ENCODE measurements at places on chromosomes 11 and 22.
A peak's percentile ranks its signal among the peaks of the same experiment; 100 is the strongest.

DNA sequence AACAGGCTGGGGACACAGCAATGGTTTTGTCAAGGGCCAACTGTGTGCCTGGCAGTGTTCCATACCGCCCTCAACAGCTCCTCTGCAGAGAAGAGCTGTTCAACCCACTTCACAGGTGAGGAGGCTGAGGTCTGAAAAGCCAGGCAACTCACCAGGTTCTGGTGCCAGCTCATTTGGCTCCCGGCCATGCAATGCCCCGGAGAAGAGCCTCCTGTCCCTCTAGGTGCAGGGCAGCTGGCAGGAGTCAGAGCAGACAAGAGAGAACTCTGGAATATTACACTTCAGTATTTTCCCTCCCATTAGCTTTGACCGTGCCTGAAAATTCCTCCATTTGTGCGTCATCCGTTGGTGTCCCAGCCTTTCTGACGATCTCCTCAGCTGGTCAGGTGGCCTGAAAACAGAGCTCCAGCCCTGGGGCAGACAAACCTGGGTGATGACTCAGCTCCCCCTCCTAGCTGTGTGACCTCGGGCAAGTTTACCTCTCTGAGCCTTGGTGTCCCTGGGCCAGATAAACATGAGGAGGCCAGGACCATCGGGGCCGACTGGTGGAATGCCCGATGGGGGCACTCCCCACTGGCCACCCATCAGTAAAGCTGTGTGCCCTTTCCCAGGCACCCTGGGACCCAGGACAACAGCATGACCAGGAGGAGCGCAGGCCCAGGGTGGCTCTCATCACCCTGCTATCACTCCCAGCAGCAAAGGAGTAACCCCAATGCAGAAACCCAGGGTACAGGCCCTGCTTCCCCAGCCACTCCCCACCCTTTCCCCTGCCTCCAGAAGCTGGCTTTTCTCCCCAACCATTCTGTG lies 9.6 kb upstream of the C1QTNF6 start:
- no peak for DNase-seq

- DNase-seq = no peak
Measured at GRCh38 chr11:85791409-85791990, 19.4 kb downstream of the SYTL2 start.

DNA sequence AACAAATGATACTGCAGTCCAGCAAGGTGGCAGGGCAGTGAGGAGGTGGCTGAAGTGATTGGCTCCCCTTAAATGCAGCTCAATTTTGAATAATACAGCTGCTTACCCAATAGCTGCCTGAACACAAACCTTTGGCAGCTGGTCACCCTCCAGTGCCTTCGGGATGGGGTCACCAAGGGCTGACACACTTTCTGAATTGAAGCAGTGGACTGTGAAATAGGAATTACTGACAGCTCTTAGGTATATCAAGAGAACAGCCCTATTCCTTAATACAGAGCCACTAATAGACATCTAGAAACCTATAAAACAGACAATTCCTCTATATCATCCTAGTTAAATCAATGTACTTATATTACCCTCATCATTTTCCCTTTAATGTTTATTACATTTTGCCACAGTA lies 474.2 kb upstream of the KIRREL3 start:
- no peak for DNase-seq

DNA sequence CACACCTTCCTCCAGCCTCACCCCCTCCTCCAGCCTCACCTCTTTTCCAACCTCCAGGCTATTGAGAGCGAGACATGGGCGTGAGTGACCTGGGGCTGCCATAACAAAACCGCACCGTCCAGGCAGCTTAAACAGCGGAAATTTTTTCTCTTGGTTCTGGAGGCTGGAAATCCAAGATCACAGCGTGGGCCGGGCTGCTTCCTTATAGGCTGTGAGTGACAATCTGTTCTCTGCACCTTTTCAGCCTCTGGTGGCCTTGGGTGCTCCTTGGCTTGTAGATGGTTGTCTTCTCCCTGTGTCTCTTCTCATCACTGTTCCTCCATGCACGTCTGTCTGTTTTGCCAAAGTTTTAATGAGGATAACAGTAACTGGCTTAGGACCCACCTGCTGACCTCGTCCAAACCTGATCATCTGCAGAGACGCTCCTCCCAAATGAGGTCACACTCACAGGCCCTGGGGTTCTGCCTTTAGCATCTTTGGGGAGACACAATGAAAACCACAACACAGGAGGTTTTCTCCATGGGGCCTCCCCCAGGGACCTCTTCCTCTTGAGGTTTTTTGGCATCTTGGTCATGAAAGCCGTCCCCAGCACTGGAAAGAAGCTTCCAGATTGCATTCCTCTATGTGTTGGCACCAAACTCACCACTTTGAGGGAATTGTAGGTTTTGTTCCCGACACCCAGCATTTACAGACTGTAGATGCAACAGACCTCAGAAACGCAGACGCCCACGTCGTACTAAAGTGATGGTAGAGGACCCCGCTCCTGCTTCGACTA lies 878.1 kb downstream of the BRD1 start:
- DNase-seq = no peak

DNA sequence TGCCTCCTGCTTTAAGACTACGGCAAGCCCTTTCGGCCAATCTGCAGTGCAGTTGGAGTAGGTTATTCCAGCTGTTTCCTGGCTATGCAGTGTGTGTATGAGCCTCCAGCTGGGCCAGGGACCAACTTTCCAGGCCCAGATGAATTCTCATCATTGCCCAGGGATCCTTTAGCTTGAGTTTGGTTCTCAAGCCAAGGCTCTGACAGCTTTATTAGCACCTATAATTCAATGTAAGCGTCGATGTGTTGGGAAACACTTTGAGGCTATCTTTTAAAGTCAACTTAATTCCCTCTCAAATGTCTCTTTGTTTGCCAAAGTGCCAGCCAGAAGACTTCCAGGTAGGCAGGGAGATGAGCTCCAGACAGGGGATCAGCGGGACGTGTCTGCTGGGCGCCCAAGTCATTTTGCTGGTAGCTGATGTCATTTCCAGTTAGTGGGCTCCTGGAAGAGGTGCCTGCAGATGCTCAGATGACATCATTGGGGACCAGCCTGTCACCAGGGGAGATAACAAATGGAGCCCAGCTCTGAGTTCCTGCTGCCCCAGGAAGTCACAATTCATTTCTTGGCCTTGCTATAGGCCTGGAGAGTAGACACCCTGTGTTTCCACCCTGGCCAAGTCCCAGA lies 520.4 kb downstream of the SOX6 start:
- DNase-seq = no peak

DNA sequence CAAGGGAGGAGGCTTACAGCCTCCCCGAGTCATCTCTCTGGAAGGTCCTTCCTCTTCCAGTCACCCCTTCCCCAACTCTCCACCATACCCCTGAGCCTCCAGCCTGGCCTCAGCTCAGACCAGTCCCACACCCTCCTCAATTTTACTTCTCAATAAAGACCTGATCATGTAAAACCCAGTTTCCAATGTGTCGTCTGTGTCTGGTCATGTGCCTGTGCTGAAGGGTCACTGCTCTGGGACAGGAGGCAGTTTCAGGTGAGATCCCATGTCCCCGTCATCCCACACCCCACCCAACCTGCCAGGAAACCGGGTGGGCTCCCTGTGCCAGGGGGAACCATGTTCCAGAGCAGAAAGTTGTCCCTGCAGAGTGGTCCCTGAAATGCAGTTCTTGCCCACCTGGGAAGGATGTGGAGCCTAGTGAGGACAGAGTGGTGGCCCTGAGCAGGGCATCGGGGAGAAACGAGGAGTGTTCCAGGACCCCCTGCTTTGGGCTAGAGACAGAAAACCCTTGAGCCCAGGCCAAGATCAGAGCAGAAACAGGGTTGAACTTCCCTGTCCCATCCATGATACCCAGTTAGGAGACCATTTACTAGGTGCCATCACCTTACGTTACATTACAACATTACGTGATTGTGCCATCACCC lies 19.4 kb downstream of the IGLL5 start:
- DNase-seq = no peak

GRCh38 chr22:39960791-39961746 lies 872 bp downstream of the TMA7B start:
- peak; percentile 92 for DNase-seq

DNA sequence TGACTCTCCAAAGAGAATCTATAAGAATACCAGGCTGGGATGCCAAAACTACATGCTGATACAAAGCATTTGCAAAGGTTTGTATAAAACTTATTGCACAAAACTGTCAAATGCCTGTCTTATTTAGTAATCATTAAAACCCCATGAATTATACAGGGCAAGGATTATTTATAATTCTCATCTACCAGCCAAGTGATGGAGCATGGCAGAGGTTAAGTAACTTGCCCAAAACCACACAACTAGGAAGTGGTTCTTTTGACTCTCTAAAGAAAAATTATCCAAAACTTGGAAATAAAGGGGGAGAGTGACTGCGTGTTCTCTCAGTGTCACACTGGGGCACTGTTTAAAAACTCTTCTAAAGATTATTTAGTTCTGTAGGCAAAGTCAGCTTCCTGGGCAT lies 17.4 kb upstream of the CLMP start:
- no peak for DNase-seq

DNA sequence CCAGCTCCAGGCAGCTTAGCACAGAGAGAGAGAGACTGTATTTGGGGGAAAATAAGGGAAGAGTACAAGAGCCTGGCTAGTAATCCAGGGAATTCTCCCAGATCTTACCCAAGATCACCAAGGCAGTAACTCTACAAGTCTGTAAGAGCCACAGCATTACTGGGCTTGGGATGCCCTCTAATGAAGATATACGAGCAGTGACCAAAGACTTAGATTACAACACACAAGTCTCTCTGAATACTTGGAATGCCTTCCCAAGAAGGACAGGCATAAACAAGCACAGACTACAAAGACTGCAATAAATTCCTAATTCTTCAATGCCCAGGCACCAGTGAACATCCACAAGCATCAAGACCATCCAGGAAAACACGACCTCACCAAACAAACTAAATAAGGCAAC lies 17.7 kb downstream of the DNAJC24 start:
- DNase-seq = no peak

GRCh38 chr11:117218133-117218915 lies 13.5 kb downstream of the PCSK7 start:
- DNase-seq = no peak

GRCh38 chr11:130050257-130050656 lies 19.4 kb upstream of the APLP2 start:
- DNase-seq = no peak

GRCh38 chr11:132037467-132037862 lies 667.0 kb downstream of the NTM start:
- DNase-seq = no peak

DNA sequence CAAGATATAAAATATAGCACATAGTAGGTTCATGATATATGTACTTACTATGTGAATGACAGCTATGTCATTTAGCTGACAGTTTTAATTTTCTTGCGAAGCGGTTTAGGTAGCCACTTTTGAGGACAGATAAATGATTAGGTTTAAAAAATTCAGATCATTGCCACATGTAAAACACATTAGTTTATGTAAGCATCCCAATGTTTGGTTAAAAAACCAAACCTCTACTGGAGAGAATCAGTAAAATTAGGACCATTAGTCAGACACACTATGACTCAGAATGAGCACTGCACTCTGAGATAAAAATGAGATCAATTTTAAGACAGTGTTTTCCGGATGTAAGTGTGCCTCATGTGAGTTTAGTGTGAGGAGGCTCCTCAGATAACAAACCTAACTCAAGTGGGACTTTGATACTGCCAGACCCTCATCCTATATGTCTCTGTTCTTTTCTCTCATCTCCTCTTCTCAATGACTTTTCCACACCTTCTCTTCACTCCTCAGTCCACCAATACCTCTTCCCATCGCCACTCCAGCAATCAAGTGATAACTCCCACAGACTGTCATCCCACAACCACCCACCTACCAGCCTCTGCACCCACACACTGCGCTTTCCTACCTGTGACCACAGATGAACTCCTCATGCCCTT lies 6.8 kb upstream of the OR2AT4 start:
- DNase-seq = peak; percentile 96

- DNase-seq = no peak
Measured at GRCh38 chr22:17192186-17192585, 27.0 kb downstream of the ADA2 start.

DNA sequence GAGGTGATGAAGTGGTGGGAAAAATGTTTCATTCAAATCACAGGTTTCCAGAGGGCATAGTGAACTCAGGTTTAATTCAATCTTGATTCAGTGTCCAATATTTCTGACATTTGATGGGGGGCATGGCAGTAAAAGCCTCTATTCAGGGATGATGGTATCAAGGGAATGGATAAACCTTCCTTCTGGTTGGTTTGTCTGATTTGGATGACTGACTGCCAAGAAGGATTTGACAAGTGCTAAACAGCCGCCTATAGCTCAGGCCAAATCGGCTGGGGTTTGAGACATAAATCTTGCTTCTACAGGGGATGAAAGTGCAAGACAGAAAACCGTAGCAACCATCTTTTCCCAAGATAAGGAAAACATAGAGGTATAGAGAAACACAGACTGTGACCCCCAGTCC lies 121.8 kb upstream of the C11orf87 start:
- no peak for DNase-seq

GRCh38 chr11:61679296-61679695 lies 895 bp upstream of the DAGLA start:
- peak; percentile 17 for DNase-seq

DNA sequence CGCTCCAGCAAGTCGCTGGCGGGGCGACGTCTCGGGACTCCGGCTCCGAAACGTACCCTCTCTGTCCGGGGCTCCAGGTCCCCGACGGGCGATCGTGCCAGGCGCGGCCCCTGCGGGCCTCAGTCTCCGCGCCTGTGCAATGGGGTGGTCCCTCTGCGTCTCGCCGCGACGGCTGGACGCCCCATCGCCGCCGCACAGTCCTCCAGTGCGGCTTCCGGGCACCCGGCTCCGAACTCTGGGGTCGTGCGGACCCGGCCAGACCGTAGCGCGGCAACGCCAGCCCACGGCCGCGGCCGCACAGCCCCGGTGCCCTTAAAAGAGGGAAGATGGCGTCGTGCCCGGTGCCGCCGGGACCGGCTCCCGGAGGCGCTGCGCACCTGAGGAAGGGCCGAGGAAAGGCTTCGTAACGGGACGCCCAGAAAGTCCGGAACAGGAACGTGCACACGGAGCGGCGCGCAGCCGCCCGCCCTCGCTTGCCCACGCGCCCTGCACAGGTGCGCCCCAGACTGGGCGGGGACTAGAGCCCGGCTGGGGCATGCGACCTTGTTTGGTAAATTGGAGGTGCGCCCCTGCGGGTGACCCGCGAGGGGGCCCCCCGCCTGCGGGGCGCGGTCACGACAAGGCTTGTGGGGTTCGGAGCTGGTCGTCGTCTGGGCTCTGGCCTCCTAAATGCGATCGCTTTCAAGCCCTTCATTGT lies 525 bp downstream of the BIK start:
- no peak for DNase-seq

DNA sequence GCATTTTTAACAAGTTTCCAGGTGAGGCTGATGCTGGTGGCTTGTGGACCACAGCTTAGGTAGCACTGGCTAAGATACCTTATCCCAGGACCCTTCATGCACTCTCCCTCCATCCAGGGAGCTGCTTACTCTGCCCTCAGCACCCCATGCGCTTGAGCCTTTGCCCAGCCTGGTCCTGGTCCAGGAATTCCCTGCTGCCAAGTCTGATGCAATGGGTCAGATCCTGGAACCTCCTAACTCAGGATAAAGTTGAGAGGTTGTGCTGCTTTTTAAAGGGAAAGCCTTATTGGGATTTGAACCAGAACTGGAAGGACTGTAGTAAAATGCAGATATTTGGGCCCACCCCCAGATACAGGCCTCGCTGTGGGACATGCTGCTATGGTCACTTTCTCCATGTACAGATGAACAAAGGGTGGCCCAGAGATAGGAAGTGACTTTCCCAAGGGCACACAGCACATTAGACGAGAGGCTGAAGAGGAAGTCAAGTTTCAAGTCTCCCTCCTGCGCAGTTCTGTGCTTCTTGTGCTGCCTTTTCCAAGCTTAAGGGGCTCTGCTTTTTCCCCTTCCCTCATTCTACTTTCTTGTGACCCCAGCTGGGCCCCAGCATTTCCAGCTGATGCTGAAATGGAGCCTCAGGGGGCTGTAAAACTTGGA lies 824 bp upstream of the LGALS12 start:
- no peak for DNase-seq

Data from OCI-M1 (cell line).